CD4-positive, alpha-beta T cell (primary cell): ENCODE measurements at places on chromosomes 3 and 15. TPM values are rescaled to one million over a fixed set of nuclear protein-coding genes. Genes with fewer than 3 reads are reported as not detected.

Gene SAMMSON
- not detected for total RNA-seq

Gene SPESP1
- total RNA-seq = not detected

Gene CHRNA7
- not detected for total RNA-seq

Gene TGM5
- total RNA-seq = not detected

Gene SPTBN5
- 2.2 TPM for total RNA-seq

Gene PPIB
- 169 TPM for total RNA-seq

Gene CAMK2N2
- not detected for total RNA-seq

Gene C2CD4A
- total RNA-seq = 0.34 TPM

Gene IL17RE
- total RNA-seq = 1.4 TPM

Gene SLC9C1
- total RNA-seq = not detected

Gene MIX23
- total RNA-seq = 17.5 TPM

Gene FEZF2
- not detected for total RNA-seq

Gene PRICKLE2
- total RNA-seq = not detected

Gene SETMAR
- 9.1 TPM for total RNA-seq

Gene CDHR4
- 0.17 TPM for total RNA-seq

Gene SCN11A
- total RNA-seq = not detected

Gene HACD3
- total RNA-seq = 14.1 TPM

Gene ATP13A5
- not detected for total RNA-seq

Gene DVL3
- total RNA-seq = 30.0 TPM

Gene FAM81A
- not detected for total RNA-seq

Gene MRPL46
- total RNA-seq = 8.6 TPM

Gene ZIC1
- total RNA-seq = not detected

Gene PLA2G4E
- total RNA-seq = not detected

Gene P2RY1
- total RNA-seq = 0.11 TPM

Gene MKRN3
- 2.6 TPM for total RNA-seq

Gene TTLL13
- 1.8 TPM for total RNA-seq

Gene TMEM207
- not detected for total RNA-seq

Gene ACAN
- not detected for total RNA-seq

Gene CHRFAM7A
- not detected for total RNA-seq

Gene GPR15
- total RNA-seq = 9.6 TPM

Gene CCDC39
- not detected for total RNA-seq

Gene NOX5
- total RNA-seq = not detected

Gene ANKUB1
- total RNA-seq = not detected

Gene SLC28A1
- not detected for total RNA-seq

Gene PLSCR2
- not detected for total RNA-seq

Gene COL8A1
- not detected for total RNA-seq

Gene GOLGA8T
- not detected for total RNA-seq

Gene ADAMTSL3
- total RNA-seq = not detected

Gene CEP19
- 0.36 TPM for total RNA-seq

Gene SLC6A20
- not detected for total RNA-seq

Gene C3orf20
- not detected for total RNA-seq

Gene PRTG
- total RNA-seq = not detected

Gene PLS1
- 0.92 TPM for total RNA-seq

Gene USP13
- total RNA-seq = 4.8 TPM

Gene CRELD1
- 12.4 TPM for total RNA-seq
